ENCODE measurements at places on chromosomes 6 and 20.

GRCh38 chr20:38829296-38829875, 23.9 kb downstream of the PPP1R16B start:
- no peak for DNase-seq

DNA sequence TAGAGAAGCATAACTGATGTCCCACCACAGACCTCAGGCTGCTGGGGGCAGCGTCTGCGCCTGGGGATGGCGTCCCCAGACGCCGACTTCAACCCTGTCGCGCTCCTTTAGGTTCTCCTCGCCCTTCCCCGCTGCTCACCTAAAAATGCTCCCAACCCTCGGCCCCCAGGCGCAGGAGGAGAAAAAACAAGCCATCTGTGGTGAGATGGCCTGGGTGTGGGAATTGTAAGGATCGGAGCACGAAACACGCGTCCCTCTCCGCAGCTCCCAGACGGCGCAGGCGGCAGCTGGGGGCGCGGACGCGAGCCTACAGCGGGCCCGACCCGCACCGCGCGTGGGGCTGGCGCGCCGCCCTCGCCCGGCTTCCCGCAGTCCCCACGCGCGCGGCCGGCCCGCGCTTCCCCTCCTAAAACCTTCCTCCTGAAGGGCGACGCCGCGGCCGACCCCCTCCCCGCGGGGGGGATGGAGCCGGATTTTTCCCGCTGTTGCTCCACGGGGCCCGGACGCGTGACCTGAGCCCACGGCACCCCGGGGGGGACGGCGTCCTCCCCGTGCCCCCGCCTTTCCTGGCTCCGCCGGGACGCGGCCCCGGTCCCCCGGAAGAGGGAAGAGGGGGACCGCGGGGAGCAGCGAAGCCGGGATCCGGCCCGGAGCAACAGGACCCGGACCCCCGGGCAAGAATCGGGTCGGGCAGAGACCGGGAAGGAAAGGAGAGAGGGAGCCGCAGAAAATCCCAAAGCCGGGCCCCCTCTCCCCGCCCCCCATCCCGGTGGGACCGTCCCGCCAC, 611 bp downstream of the EPB41L2 start:
- DNase-seq: no peak

GRCh38 chr6:159450815-159451465, 242.1 kb downstream of the SOD2 start:
- DNase-seq: no peak

- DNase-seq: no peak
Measured at GRCh38 chr6:158752613-158753012, 66.6 kb downstream of the EZR start.

DNA sequence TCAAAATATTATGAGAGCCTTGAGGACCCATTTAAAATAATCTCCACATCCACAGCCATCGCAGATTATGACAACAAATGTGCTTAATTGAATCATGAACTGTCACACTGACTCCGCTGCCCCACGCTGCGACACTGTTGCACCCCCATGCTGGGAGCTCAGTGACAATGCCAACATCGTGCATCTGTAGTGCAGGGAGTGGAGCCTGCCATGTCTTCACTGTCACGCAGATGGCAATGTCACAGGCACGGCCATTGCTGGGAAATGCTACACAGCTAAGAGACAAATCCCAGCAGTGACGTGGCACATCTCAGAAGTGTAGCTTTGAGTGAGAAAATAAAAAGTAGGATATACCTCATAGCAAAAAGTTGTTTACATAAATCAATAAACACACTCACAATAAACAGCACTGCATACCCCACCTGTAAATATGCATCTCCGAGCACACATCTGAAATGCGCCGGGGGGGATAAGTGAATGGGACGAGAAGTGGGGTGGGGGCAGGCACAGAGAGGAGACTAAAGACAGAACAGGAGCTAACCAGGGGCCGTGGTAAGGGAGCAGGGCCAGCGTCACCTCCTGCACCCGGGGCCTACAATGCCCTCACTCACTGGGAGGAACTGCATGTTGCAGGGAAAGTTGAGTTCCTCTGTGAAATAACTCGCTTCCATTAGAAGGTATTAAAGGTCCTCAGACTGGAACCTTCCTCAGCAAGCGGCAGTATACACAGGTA, 349.9 kb downstream of the THBS2 start:
- DNase-seq: no peak

GRCh38 chr20:36861625-36861874, 14.4 kb upstream of the TLDC2 start:
- DNase-seq: no peak

GRCh38 chr6:144346719-144347447, 61.7 kb downstream of the UTRN start:
- no peak for DNase-seq

- DNase-seq: no peak
Measured at GRCh38 chr6:22155551-22155950, 141.3 kb downstream of the PRL start.

DNA sequence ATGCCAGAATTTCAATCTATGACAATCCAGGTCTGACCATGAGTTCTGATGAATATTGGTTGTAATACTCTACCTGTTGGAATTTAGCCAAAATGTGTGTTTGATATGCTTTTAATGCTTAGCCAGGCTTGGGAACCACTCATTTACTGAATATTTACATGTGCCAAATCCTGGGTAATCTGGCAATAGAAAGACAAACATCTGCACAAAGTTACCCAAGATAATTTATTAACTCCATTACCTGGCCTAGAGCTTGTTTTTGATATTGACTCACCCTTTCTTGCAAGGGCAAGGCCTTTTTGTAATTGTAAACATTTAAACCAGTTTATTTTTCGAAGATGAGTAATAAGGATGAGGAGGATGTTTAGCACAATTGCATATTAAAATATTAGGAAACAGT, 13.5 kb upstream of the CD2AP start:
- no peak for DNase-seq

DNA sequence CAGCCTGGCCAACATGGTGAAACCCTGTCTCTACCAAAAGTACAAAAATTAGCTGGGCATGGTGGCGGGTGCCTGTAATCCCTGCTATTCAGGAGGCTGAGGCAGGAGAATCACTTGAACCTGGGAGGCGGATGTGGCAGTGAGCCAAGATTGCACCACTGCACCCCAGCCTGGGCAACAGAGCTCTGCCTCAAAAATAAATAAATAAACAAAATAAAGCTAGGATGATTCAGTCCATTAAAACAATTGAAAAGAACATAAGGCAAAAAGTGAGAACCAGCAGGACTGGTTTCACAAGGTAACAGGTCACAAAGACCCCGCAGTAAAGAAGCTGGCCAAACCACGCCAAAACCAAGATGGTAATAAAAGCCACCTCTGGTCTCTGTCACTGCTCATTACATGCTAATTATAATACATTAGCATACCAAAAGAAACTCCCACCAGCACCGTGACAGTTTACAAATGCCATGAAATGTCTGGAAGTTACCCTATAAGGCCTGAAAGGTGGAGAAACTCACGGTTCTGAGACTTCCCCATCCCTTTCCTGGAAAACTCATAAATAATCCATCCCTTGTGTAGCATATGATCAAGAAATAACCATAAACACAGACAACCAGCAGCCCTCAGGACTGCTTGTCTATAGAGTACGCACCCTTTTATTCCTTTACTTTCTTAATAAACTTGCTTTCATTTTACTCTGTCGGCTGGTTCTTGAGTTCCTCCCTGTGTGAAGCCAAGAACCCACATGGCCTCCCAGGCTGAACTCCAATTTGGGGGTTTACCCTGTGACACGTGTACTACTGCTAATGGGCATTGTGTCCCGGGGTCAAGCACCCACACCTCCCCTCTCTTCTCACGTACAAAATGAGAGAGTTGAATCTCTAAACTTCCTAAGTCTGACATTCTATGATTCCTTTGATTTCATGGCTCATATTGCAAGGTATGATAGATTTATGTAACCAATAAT, 10.2 kb downstream of the LAMA4 start:
- no peak for DNase-seq

DNA sequence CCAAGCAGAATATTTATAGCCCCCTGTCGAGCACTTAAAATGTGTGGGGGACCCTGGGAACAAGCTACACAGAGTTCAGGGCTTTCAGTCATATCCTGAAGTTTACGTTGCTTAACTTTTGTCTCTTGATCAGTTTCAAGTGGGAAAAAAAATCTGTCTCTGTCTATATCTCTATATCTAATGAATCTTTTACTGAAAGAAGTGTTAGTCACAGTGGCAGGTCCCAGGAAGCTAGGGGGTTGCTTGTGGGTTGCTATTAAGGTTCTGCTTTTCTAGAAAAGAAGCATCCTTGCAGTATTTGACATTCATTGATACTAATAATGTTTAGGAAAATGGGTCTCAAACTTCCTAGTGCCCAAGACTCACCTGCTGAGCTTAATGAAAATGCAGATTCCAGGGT, 76.7 kb upstream of the CLDN20 start:
- DNase-seq: no peak

DNA sequence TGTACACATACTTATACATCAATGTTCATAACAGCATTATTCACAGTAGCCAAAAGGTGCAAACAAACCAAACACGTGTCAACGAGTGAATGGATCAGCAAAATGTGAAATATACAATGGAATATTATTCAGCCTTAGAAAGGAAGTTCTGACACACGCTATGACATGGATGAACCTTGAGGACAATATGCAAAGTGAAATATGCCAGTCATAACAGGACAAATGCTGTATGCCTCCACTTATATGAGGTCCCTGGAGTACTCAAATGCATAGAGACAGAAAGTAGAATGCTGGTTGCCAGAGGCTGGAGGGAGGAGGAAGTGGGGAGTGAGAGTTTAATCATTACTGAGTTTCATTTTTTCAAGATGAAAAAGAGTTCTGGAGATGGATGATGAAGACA, 37.8 kb upstream of the IGF2R start:
- no peak for DNase-seq

DNA sequence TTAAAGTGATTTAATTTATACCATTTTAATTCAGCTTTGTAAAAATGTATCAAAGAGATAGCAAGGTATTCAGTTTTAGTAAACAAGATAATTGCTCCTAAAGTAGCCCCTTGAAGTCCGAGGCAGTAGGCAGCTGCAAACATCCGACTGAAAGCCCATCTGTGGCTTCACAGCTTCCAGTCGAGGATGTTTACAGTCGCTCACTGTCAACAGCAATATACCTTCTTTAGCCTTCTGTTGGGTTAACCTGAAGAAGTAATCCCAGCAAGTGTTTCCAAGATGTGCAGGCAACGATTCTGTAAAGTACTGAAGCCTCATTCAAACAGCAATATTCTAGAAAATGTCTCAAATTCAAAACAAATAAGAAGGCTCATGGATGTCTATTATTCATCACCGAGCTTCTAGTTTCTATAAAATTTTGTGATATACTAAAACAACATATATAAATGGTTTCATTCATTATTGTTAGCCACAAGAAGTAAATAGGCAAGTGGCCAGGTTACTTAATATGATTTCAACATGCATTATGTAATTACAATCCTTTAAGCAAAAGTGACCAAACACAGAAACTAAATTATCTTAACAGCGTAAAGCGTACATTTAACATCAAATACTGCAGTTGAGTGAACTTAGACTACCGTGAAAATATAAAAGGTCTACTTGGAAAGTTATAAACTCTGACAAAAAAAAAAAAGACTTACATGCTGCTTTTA, 115.0 kb downstream of the OGFRL1 start:
- DNase-seq: no peak

GRCh38 chr6:110617057-110617456, 140.6 kb upstream of the SLC22A16 start:
- no peak for DNase-seq

GRCh38 chr20:16189371-16189770, 383.9 kb downstream of the KIF16B start:
- no peak for DNase-seq

DNA sequence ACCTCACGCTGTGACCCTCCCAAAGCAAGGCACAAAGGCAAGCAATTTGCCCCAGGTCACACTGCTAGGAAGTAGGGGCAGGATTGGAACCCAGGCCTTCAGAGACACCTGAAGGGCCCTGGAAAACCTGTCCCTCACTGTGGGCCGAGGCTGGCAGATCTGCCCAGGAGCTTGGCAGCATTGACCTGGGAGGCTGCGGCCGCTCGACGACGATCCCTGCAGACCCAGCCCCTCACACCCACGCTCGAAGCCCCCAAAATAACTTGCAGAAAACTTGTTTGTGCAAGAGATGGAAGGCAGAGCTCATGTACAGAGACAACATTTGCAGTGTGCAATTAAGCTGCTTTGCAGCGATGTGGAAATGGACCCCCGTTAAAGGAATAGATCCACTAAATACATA, 251.4 kb downstream of the TAF4 start:
- no peak for DNase-seq

DNA sequence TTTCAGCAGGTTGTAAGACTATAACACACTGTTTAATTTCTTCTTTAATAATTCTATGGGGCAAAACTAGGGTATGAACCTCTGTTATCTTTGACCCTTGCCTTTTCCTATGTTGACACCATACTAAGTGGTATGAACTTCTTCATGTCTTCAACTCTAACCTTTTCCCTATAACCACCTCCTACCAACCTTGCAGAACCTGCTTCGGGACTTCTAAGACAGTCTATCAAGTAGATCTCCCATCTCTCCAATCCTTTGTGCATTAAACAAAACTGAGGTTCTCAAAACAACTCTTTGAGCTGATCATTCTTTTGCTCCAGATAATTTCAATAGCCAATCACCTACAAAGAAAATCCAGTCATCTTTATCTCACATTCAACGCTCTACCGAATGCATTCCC, 23.4 kb downstream of the SNAP91 start:
- DNase-seq: no peak
